ENCODE measurements at places on chromosomes 12 and 14. TPM values are rescaled to one million over a fixed set of nuclear protein-coding genes. Genes with fewer than 3 reads are reported as not detected.

DNA sequence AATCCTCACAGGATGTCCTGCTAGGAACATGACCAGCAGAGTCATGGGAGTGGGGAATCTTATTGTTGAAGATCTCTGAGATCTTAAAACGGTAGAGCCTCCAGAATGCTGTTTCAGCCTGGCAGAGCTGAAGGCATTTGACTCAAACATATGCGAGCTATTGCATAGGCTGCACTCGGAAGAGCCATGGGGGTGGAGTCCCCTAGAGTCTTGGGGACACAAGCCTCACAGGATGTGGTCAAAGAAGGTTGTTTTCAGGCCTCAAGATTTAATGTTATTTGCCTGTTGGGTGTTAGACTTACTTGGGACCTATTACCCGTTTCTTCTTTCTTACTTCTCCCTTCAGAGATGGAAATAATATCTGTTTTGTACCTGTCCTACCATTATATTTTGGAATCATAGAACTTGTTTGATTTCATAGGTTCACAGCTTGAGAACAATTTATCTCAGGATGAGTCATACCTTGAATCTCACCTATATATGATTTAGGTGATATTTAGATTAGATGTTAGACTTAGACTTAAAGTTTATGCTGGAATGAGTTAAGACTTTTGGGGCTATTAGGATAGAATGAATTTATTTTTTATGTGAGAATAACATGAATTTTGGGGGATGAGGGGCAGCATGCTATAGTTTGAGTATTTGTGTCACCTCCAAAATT lies 172.2 kb upstream of the ATP2B1 start:
- H3K27me3 ChIP-seq = no peaks in the 10 kb centered on the region

GRCh38 chr14:30243207-30243606 lies 315.6 kb upstream of the PRKD1 start:
- no peaks in the 10 kb centered on the region for H3K36me3 ChIP-seq
- no peak overlapping the region for H3K27ac ChIP-seq
- no peaks in the 10 kb centered on the region for H3K27me3 ChIP-seq

GRCh38 chr12:19074700-19075099 lies 54.8 kb upstream of the PLEKHA5 start:
- H3K4me1 ChIP-seq = no peaks in the 10 kb centered on the region
- no peak overlapping the region for H3K27ac ChIP-seq
- no peak overlapping the region for H3K4me3 ChIP-seq

DNA sequence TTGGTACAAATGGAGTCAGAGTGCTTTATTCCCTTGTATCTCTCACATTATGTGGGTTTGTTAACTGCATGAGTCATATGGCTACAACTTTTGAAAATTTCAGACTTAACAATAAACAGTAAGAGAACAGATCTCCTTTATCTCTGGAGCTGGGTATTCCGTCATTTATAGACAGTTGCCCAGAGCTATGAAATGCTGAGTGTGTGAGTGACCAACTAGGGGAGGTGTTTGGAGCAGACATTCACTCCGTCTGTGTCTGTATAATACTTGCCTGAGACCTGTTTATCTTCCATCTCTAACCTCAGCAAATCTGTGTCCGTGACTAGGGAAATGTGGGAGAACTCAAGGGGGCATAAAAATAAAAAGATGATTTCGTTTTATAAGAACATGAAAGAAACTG lies 279.9 kb upstream of the FAR2 start:
- H3K36me3 ChIP-seq = no peaks in the 10 kb centered on the region
- no peaks in the 10 kb centered on the region for H3K4me1 ChIP-seq
- H3K4me3 ChIP-seq = no peak overlapping the region
- DNase-seq = no peak
- no peak overlapping the region for H3K27ac ChIP-seq

Gene KRT78
- polyA plus RNA-seq = not detected

GRCh38 chr14:97039717-97040363 lies 242.7 kb downstream of the VRK1 start:
- H3K27me3 ChIP-seq = peaks cover 2% of the 10 kb centered on the region
- no peak overlapping the region for H3K4me3 ChIP-seq
- H3K36me3 ChIP-seq = no peaks in the 10 kb centered on the region
- H3K27ac ChIP-seq = no peak overlapping the region
- no peaks in the 10 kb centered on the region for H3K4me1 ChIP-seq
- DNase-seq = no peak

Data from CD4-positive, CD25-positive, alpha-beta regulatory T cell (primary cell).